Activated gamma-delta T cell treated with anti-CD3 and anti-CD28 coated beads, Interleukin-2, amount 50 U/mL, for 16 hours (primary cell): ENCODE measurements at places on chromosomes 1 and 21.

- DNase-seq = no peak
Measured at GRCh38 chr21:15293240-15293639, 228.4 kb upstream of the NRIP1 start.

DNA sequence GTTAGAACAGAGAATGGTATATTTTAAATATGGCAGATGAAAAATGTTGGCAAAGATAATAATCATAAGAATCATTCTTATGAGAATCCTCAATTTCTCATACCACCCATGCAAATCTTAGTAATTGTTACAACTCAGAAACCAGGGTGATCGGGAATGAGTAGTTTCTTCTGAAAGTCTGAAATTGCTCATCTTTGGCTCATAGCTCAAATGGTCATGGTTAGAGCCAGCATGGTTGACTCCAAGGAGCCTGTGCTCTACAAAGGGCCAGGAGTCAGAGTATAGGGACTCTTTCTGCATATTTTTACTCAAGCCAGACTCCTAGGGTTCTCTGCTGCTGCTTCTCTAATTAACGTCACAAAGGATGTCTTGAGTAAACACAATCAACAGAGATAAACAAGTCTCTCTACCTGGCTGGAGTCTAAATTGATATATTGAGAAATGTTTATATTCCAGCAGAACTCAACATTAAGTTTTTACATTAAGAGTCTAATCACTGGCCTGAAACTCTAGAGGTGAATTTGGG lies 1.9 kb upstream of the ETV3 start:
- DNase-seq = no peak

DNA sequence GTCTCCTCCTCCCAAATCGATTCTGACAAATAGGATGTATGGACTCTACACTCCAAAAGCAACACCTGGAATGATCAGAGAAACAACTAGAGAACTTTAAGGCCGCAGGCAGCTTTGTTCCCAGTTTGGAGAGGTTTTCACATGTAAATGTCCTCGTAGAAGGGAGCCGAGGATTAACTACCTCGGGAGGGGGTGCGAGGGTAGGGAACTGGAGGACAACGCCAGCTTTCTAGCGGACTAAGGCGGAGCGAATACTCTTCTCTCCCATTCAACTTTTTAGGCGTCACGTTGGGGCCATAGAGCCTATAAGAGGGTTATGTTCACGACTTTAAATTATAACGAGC lies 1.2 kb downstream of the SCAF4 start:
- DNase-seq = no peak

DNA sequence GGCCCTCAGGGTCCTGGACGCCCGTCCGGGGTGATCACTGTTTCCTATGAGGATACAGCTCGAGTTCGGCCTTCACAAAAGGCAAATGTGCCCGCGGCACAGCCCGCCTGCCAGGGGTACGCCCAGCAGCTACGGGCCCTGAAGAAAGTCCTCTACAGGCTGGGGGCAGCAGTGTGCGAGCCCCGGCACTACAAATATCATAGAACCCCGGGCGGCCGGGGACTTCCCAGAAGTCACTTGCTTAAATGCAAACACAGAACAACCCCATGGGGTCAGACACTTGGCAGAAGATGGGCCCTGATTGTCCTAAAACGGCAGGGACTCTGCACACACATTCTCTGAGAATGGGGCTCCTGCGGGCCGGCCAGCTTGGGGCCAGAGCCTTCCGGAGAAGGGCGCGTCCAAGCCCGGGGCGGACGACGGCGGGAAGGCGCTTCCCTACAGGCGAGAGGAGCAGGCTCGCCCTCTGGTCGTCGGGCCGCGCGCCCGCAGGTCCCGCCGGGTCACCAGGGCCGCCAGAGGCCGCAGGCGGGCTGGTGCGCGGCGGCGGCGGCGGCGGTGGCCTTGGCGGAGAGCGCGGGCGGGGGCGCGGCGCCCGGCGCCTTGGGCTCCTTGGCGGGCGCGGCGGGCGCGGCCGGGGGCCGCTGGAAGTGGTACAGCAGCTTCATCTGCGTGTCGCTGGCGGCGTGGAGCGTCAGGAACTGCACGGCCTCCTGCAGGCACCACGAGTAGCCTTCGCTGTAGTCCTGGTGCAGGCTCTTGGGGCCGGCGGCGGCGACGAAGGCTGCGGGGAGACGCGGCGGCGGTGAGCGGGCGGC lies 888 bp downstream of the HES5 start:
- peak; percentile 34 for DNase-seq

GRCh38 chr21:33231526-33231925 lies 1.8 kb downstream of the IFNAR2 start:
- no peak for DNase-seq

- no peak for DNase-seq
Measured at GRCh38 chr1:10050611-10051010, 17.9 kb downstream of the UBE4B start.

DNA sequence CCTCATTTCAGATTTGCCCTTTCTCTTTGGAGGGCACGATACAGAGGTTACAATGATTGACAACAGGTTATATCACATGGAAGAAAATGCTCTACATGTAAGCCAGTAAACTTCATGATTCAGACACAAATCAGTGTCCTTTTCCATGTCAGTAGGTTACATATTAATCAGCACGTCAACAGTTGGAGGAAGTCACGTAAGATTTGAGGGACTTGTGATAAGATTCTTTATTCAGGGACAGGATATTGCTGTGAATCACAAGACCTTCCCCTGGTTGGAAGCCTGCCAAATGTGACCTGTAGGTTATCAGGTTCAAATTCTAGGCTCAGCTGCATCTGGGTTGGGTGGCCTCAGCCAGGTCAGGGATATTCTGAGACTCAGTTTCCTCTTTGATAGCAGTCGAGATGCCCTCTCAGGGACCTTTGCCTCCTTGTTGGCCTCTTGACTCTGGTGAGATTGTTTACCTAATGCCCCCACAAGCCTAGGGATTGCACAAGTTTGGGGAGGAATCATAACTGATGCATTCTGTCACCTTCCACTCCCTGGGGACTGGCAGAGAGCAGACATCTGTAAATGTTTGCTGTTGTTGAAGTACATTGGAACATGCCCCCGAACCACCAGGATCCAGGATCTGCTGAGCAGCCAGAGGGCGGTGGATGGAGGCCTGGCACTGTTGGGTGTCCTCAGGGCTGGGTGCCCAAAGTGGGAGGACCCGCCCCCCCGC lies 31.9 kb downstream of the SERINC2 start:
- DNase-seq = no peak
